ENCODE measurements at places on chromosomes 11 and 22. TPM values are rescaled to one million over a fixed set of nuclear protein-coding genes. Genes with fewer than 3 reads are reported as not detected.

GRCh38 chr11:57513911-57514537 lies 1.5 kb downstream of the SLC43A1 start:
- H3K4me3 ChIP-seq, result peak overlapping the region; percentile 84
- H3K27me3 ChIP-seq, result no peaks in the 10 kb centered on the region
- H3K27ac ChIP-seq, result peak overlapping the region; percentile 43
- peaks cover 22% of the 10 kb centered on the region for H3K4me1 ChIP-seq

GRCh38 chr22:30314915-30315314 lies 11.8 kb downstream of the TBC1D10A start:
- H3K4me3 ChIP-seq, result no peak overlapping the region
- peaks cover 99% of the 10 kb centered on the region for H3K4me1 ChIP-seq
- no peaks in the 10 kb centered on the region for H3K27me3 ChIP-seq
- peaks cover 7% of the 10 kb centered on the region for H3K36me3 ChIP-seq

ADAMTS15 gene
- not detected for total RNA-seq

MRGPRX3 gene
- total RNA-seq, result not detected

DNA sequence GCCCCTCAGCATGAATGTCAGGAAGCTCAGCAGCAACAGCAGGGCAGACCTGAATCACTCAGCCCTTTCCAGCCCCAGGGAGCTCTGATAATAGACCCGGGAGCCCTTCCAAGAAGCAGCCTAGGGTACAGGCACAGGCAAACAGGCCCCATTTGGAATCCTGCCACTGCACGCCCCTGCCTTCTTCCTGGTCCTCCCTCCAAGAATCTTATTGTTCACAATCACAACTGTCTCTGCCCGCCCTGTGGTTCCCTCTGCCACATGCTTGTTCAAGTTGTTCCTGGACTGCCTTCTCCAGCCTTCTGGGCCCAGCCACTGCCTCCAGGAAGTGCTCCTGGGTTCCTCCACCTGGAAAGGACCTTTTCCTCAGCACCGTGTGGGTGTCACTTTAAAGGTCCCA lies 54.6 kb downstream of the LRRC32 start:
- no peak for DNase-seq
- no peaks in the 10 kb centered on the region for H3K36me3 ChIP-seq
- H3K4me3 ChIP-seq, result no peak overlapping the region
- H3K4me1 ChIP-seq, result no peaks in the 10 kb centered on the region
- H3K27ac ChIP-seq, result no peak overlapping the region
- no peaks in the 10 kb centered on the region for H3K27me3 ChIP-seq

GRCh38 chr11:83568516-83568915 lies 282.3 kb upstream of the CCDC90B start:
- H3K4me3 ChIP-seq, result no peak overlapping the region
- no peak overlapping the region for H3K27ac ChIP-seq
- H3K27me3 ChIP-seq, result no peaks in the 10 kb centered on the region
- DNase-seq, result no peak
- H3K36me3 ChIP-seq, result no peaks in the 10 kb centered on the region
- no peaks in the 10 kb centered on the region for H3K4me1 ChIP-seq

P2RY2 gene
- not detected for total RNA-seq

GRCh38 chr11:128471138-128471661 lies 116.2 kb downstream of the ETS1 start:
- peak; percentile 62 for DNase-seq
- peak overlapping the region; percentile 94 for H3K27ac ChIP-seq
- H3K4me1 ChIP-seq, result peaks cover 100% of the 10 kb centered on the region
- peaks cover 74% of the 10 kb centered on the region for H3K36me3 ChIP-seq
- H3K27me3 ChIP-seq, result no peaks in the 10 kb centered on the region

CARNS1 gene
- 2.3 TPM for total RNA-seq

- DNase-seq, result no peak
- no peaks in the 10 kb centered on the region for H3K36me3 ChIP-seq
- H3K27me3 ChIP-seq, result peaks cover 38% of the 10 kb centered on the region
- H3K4me3 ChIP-seq, result no peak overlapping the region
- peaks cover 18% of the 10 kb centered on the region for H3K4me1 ChIP-seq
Measured at GRCh38 chr11:117793583-117793982, 3.4 kb downstream of the DSCAML1 start.

DNA sequence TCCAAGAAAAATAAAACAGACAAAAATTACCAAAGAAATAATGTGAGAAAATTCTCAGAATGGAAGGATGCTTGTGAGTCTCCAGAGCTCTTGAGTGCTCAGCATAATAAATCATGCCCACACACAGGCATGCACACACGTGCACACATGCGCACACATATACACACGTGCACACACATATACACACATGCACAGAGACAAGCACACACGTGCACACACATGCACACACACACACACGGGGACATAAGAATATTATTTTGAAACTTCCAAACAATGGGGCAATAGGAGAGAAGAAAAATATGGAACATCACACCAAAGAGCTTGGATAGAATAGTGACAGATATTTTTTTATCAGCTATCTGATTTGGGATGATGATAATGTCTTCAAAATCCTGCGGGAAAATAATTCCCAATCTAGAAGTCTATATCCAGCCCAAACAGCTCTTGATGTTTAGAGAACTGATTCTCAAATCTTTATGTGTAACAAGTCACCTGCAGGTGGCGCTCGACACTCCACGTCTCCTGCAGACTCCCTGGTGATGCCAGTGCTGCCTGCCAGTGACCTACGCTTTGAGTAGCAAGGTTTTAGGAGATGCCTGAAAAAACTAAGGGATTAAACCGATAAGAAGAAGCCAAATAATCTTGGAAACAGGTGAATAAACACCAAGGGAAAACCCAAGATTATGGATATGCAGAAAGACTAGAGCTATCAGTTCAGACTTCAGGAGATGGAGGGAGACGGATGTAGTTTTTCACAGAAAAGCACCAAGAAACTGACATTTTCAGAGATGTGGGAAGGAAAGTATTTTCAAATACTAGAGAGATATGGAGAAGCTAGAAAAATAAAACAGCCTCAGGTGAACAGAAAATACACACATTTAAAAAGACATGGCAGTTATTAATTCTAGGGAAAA lies 743.6 kb downstream of the ETS1 start:
- H3K36me3 ChIP-seq, result no peaks in the 10 kb centered on the region
- no peaks in the 10 kb centered on the region for H3K27me3 ChIP-seq
- peak; percentile 20 for DNase-seq
- H3K27ac ChIP-seq, result no peak overlapping the region
- no peak overlapping the region for H3K4me3 ChIP-seq

MMP27 gene
- not detected for total RNA-seq

DNA sequence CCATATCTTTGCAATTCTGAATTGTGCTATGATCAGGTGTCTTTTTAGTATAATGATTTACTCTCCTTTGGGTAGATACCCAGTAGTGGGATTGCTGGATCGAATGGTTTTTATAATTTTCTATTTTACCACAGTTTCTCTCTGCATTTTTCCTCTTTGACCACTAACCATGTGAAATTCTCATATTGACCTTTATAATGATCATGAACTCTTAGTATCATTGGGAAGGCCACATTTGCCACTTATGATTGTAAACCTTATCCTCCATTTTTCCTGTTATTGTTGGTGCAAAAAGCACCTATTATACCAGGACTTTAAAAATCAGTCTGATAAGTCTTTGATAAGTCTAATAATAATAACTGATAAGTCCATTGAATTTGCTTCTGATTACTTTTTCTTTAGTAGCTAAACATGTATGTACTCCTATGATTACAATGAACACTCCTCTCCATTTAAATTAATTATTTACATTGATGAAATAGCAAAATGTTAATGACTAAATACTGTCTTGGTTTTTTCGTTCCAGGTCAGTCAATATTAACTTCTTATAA lies 9.6 kb downstream of the NEAT1 start:
- no peak overlapping the region for H3K4me3 ChIP-seq
- no peak for DNase-seq
- H3K27ac ChIP-seq, result peak overlapping the region; percentile 31
- H3K4me1 ChIP-seq, result peaks cover 79% of the 10 kb centered on the region
- no peaks in the 10 kb centered on the region for H3K27me3 ChIP-seq
- H3K36me3 ChIP-seq, result peaks cover 29% of the 10 kb centered on the region

LRRC4C gene
- not detected for total RNA-seq

- no peak overlapping the region for H3K4me3 ChIP-seq
- DNase-seq, result no peak
- no peaks in the 10 kb centered on the region for H3K36me3 ChIP-seq
Measured at GRCh38 chr22:49210606-49211005, 617.1 kb downstream of the BRD1 start.

FJX1 gene
- total RNA-seq, result not detected

DNA sequence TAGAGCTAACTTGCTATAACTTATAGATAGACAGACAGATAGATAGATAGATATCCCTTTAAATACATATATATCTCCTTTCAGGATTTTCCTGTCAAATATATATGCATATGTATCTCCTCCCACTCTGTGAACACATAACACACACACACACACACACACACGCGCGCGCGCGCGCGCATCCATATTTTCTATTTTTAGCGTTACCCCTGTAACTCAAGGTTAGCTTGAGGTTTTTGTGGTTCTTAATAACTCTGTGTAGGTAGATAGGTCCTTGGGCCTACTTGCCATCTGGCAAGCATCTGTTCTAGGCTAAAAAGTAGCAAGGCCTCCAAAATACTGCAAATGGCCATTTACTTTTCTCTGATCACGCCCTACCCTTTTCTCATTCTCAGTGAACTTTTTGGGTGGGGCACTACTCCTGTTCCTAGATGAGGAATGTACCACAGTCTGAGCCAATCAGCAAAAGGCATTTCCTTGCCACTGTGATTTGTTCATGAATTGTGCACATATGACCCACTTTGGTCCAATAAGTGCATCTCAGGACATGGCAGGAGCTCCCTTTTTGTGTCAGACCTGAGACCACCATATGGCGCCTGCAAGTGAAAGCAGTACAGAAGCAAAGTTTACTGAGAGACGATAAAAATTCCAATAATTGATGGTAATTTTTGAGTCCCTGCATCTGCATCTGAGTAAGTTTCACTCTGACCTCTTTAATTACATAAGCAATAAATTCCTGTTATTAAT lies 740.5 kb upstream of the API5 start:
- no peaks in the 10 kb centered on the region for H3K27me3 ChIP-seq
- H3K27ac ChIP-seq, result no peak overlapping the region
- DNase-seq, result no peak
- no peak overlapping the region for H3K4me3 ChIP-seq
- H3K4me1 ChIP-seq, result no peaks in the 10 kb centered on the region

- no peaks in the 10 kb centered on the region for H3K36me3 ChIP-seq
- H3K4me3 ChIP-seq, result no peak overlapping the region
- no peaks in the 10 kb centered on the region for H3K27me3 ChIP-seq
- H3K27ac ChIP-seq, result no peak overlapping the region
Measured at GRCh38 chr11:100612766-100613165, 74.3 kb upstream of the ARHGAP42 start.

DNA sequence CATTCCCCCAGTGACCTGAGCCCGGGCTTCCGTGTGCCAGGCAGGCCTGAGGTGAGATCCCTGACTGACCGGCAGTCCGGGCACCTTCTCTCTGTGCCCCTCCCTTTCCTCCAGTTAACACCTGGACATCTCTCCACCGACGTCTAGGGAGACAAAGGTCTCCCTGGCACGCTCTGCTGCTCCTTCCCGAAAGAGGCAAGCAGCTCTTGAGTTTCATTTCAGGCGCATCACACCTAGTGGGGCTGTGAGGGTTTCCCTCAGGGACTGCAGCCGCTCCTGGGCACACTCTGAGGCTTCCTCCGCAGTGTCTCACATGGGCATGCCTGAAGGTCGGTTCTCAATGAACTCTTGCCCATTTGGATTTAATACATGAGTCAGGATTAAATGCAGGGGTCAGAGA lies 322.7 kb downstream of the CTTN start:
- no peak overlapping the region for H3K27ac ChIP-seq
- H3K36me3 ChIP-seq, result no peaks in the 10 kb centered on the region
- DNase-seq, result no peak

- no peak for DNase-seq
- no peak overlapping the region for H3K27ac ChIP-seq
- no peak overlapping the region for H3K4me3 ChIP-seq
- no peaks in the 10 kb centered on the region for H3K36me3 ChIP-seq
Measured at GRCh38 chr11:1073261-1073724, 1.4 kb upstream of the MUC2 start.

DNA sequence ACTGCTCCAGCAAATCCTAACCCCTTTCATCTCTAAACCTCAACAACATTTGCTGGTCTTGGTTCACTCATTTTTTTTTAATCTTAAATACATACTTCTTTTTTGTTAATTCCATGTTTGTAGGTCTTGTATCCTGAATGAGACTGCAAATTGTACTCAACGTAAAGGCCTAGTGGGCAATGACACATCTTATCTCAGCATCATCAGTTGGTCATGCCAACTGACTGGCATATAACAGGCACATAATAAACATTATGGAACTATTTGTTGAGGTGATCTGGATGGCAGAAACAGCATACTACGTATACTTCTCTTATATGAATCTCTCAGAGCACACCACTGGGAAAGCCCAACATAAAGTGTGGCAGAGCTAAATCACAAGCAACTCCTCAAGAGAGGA lies 116.7 kb downstream of the RBFOX2 start:
- no peak for DNase-seq
- no peaks in the 10 kb centered on the region for H3K36me3 ChIP-seq
- H3K4me1 ChIP-seq, result no peaks in the 10 kb centered on the region
- H3K27ac ChIP-seq, result no peak overlapping the region
- H3K4me3 ChIP-seq, result no peak overlapping the region
- H3K27me3 ChIP-seq, result peaks cover 3% of the 10 kb centered on the region

DNA sequence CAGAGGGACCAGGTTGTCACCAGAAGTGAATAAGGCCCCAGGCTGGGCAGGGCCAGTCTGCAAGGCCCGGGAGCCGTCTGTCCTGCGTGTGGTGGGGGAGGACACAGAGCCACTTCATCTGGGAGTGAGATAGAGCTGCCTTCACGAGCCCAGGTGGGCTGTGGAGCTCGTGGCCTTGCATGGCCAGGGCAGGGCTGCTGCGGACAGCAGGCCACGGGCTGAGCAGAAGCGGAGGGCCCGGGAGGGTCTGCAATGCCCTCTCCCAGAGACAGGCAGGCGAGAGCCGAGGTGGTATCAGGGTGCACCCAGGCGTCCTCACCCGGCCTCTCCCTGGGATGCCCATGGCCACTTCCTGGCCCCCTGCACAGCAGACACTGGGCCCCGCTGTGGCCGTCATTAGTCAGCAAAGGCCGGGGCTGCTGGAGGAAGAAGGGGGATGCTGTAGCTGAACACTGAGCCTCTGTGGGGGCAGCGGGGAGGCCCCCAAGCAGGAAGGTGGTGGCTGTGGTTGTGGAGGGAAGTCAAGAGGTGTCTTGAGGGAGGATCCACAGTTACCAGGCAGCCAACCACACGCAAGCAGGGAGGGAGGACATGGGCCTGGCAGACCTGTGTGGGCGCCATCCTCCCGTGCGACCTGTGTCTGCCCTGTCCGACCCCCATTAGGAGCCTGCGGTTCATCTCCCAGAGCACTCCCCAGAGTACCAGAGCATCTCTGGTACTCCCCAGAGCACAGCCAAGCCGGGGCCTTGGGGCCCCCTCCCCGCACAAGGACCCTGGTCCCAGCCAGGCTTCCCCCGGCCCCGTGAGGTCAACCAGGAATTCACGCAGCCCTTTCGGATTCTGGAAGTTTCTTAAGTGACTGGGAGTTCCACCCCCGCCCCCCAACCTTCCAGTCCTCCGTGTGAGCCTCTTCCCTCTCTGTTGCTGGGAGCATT lies 1109.5 kb downstream of the BRD1 start:
- H3K27me3 ChIP-seq, result no peaks in the 10 kb centered on the region
- H3K36me3 ChIP-seq, result no peaks in the 10 kb centered on the region
- H3K4me1 ChIP-seq, result no peaks in the 10 kb centered on the region
- H3K27ac ChIP-seq, result no peak overlapping the region
